ENCODE measurements at places on chromosomes 5 and 9. TPM values are rescaled to one million over a fixed set of nuclear protein-coding genes. Genes with fewer than 3 reads are reported as not detected.

The MSMP gene
- total RNA-seq, result not detected

The SHOC1 gene
- under 0.01 TPM for total RNA-seq

The C5orf63 gene
- 1.3 TPM for total RNA-seq

The TLR4 gene
- 4.1 TPM for total RNA-seq

The GAPT gene
- total RNA-seq, result not detected

The PPP1R26 gene
- total RNA-seq, result 9.5 TPM

The HAVCR1 gene
- total RNA-seq, result not detected

The IFNA16 gene
- not detected for total RNA-seq

The LCN12 gene
- total RNA-seq, result 0.28 TPM

The CAMK4 gene
- total RNA-seq, result 2.9 TPM

The NUTM2F gene
- total RNA-seq, result not detected

The KIF24 gene
- 0.55 TPM for total RNA-seq

The GRIA1 gene
- total RNA-seq, result under 0.01 TPM

The MYO10 gene
- total RNA-seq, result 105 TPM

All from smooth muscle cell of bladder (primary cell).